ENCODE measurements at places on chromosomes 16 and 17.

- DNase-seq, result no peak
These were observed 7.8 kb upstream of the PDK2 start for GRCh38 chr17:50087246-50087911.

- DNase-seq, result peak; percentile 96
These were observed 13.4 kb downstream of the USP43 start for GRCh38 chr17:9658593-9659211.

DNA sequence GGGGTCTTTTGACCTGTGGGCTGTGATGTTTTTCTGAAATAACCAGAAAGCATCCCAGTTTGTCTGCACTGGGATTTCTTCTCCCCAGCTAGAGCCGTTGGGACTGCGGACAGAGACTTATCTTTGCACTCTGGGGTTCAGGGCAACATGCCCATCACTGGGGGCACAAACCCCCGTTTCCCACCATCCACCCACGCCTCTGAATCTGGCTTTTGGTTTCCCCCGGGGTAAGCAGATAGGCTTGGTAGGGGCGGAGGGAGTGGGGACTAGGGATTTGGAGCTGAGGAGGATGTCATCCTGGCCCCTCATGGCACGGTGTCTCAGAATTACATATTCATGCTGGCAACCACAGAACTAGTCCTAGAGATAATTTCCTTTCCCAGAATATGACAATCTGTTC lies 68.6 kb downstream of the CCDC182 start:
- no peak for DNase-seq

DNA sequence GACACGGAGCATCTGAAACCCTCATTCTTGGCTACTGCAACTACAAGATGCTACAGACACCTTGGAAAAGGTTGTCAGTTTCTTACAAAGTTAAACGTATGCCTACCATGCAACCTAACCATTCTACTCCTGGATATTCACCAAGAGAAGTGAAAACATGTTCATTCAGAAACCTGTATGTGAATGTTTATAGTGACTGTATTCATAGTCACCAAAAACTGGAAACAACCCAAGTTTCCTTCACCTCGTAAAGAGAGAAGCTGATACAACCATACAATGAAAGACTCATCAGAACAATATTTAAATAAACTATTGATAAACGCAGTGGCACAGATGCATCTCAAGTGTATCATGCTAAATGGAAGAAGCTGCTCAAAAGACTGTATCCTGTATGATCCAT lies 55.4 kb upstream of the CHMP6 start:
- no peak for DNase-seq

DNA sequence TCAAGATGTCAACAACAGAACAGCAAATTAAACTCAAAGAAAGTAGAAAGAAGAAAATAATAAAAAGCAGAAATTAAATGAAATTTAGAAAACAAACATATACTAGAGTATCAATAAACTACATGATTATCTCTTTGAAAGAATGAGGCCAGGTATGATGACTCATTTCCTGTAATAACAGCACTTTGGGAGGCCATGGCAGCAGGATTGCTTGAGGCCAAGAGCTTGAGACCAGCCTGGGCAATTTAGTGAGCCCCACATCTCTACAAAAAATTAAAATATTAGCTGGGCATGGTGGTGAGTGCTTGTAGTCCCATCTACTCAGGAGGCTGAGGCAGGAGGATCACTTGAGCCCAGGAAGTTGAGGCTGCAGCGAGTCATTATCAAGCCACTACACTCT lies 232.5 kb downstream of the RAB11FIP4 start:
- no peak for DNase-seq

- no peak for DNase-seq
These were observed 14.4 kb downstream of the NTAN1 start for GRCh38 chr16:15041271-15042004.

GRCh38 chr17:78034429-78035091 lies 76.1 kb downstream of the TNRC6C start:
- no peak for DNase-seq

DNA sequence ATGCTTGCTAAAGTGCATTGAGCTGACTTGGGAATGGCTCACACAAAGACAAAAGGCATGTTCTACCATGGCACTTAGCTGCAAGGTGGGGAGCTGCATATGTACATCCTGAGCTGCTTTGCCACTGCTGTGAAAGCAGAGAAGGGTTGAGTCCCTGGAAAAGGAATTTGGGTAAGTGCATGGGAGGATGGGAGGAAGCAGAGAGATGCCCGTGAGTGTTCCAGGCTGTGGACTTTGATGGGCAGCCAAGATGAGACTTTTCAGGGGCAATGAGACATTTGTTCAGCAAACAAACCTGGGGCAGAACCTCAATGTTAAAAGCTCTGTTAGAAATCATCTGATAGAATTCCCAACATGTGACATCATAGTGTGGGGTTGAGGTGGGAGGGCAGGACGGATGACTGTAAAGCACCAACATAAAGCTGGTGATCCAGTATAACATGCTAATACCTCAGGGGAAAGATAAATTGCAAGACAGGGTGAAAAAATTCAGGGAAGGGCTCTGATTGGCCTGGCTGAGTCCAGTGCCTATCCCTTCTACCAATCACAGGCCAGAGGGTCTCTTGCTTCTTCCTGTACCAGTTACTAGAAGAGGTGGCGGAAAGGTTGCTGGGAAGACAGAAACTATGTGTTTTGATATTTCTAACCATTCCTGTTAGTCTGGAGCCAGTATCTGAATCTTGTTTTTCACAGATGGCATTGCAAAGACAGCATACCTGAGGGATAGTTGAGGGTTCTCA lies 163.2 kb downstream of the UTP18 start:
- no peak for DNase-seq

DNA sequence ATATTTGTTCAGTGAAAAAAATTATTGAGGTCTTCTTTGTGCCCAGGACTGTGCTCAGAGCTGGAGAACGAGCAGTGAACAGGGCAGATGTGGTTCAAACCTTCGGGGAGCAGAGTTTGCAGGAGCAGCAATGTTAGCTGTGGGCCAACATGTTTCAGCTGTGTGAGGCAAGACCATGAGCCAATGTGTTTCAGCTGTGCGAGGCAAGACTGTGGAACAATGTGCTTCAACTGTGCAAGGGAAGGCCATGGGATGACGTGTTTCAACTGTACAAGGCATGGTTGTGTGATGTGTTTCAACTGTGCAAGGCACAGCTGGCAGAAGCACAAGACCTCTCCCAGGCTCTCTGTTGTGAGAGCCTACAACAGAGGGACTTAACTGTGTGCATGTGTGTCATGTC lies 35.2 kb upstream of the SDK2 start:
- DNase-seq, result no peak

GRCh38 chr16:54847609-54848008 lies 83.1 kb upstream of the IRX5 start:
- no peak for DNase-seq

GRCh38 chr16:89384282-89384681 lies 106.1 kb downstream of the ANKRD11 start:
- DNase-seq, result no peak

DNA sequence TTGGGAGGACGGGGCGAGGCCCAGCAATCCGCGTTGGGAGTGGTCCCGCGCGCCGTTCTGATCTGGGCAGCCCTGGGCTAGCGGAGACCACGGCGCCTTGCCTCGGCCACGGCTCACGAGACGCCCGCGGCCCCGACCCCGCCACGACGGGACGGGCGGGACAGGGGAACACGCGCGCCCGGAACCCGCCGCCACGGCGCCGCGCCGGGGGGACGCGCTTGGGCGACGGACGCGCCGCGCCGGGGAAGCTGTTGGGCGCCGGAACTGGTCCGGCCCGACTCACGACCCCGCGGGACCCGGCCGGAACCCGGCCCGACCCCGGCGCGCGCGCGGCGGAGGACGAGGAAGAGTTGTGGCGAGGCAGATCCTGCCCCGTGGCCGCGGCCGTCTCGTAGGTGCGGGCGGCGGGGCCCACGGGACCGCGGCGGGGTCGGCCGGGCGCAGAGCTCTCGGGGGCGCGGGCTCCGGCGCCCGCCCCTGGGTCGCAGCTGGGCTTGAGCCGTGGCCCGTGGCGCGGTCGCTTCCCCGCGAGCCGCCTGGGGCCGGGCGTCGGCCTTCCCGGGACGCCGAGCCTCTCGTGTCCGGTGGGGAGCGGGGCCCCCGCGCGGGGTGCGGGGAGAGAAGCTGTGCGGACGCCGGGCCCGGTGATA lies at the start of gene ACSF3:
Gene ACSF3 (plus strand): TSS at position 251 of the 650 bp plus-strand sequence. CDS start 6,830 bp downstream, outside the sequence.
- peak; percentile 27 for DNase-seq

DNA sequence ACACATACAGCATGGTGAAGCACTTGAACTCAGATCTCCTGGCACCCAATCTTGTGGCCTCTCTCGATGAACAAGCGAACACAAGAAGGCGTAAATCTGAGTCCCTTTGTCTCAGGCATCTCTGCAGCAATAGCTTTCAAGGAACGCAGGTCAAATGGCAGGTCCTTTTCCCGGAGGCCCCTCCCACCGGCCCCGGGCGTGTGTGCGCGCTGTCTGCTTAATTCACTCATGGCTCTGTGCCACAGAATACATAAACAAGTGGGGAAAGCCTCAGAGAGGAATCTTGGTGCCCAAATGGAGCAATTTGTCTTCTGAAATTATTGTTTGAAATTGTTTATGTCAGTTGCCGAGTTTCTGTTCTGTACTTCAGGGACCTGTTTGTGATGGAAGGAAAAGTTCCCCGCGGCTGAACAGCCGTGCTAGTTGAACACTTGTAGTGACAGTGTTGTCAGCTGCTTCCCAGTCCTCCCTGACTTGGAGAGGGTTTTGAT lies 14.8 kb downstream of the MYOCD start:
- no peak for DNase-seq

DNA sequence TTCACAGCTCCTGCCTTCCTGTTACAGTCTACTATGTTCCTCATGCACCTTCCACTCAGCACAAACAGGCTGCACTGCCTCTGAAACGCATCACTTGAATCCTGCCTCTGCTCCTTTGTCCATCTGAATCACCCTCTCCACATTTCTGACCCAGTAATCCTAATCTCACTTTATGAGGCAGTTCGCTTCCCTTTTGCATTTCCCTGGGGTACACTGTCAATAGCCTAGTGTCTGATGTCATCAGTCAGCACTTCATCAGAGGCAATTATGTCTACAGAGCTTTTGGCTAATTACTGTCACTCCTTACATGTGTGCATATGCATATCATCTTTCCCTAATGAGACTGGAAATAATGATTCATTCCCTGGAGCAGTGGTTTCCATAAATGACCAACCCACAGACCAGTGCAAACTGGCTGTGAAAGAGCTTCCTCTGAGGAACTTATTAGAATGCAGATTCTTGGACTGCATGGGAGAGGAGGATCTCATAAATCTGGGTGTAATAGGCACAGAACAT lies 23.6 kb downstream of the CA4 start:
- no peak for DNase-seq

DNA sequence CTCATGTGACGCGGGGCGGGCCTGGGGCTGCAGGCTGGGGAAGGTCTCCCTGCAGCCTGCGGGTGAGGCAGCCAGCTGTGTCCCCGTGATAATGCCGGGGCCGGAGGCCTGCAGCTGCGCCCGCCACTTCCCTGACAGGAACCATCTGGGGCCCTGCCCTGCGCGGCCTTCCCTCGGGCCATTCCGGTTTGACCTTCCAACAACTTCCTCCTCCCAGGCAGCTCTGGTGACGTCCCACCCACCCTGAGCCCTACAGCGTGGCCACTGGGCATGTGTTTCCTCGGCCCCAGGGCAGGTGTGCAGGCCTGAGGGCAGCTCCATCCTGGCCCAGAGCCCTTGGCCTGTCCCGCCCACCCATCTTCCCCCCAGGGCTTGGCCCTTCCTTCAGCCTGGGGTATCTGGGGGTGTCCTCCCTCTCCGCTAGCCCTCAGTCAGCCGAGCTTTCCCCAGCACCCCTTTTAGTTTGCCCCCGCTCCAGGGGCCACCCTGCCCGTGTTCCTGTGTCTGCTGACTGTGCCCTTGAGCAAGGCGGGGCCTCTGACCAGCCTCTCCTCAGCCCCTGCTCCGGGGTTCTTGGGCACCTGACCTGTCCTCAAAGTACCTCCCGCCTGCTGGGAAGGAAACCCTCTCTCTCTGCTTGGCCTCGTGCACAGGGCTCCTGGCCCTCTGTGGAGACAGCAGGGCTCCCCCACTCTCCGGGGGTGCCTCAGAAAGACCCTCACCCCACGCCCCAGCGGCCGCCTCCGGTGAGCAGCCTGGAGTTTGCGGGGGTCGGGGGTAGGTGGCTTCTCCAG lies at the start of gene CBFA2T3:
Gene CBFA2T3 (minus strand): TSS at position 190 of the 794 bp plus-strand sequence. CDS start 400 bp downstream, outside the sequence.
- no peak for DNase-seq

DNA sequence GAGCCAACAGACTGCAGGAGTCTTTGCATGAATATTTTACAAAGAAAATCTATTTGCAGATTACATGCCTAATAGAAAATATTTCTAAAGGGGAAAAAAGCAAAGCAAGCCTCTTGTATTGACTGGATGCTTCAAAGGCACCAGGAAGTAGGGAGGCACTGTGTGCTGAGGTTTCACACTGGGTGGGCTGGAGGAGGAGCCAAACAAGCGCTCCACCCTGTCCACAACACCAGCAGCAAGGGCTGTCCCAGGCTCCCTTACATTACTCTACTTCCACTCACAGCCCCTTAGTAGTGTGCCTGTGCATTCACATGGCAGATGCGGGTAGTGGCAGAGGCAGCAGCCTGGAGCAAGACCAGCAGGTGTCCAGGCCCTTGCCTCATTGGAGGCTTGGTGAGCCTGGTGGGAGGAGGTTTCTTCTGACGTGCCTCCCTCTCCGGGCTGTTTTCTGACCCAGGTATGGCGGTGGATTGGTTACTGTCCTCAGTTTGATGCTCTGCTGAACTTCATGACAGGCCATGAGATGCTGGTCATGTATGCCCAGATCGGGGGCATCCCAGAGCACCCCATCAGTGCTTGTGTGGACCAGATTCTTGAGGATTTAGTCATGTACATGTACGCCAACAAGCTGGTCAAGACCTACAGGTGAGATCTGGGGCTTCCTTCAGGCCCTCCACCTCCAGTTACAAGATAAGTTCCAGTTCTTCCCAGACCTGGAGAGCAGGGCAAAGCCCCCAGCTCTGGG lies 7.0 kb upstream of the CCNF start:
- DNase-seq, result no peak

DNA sequence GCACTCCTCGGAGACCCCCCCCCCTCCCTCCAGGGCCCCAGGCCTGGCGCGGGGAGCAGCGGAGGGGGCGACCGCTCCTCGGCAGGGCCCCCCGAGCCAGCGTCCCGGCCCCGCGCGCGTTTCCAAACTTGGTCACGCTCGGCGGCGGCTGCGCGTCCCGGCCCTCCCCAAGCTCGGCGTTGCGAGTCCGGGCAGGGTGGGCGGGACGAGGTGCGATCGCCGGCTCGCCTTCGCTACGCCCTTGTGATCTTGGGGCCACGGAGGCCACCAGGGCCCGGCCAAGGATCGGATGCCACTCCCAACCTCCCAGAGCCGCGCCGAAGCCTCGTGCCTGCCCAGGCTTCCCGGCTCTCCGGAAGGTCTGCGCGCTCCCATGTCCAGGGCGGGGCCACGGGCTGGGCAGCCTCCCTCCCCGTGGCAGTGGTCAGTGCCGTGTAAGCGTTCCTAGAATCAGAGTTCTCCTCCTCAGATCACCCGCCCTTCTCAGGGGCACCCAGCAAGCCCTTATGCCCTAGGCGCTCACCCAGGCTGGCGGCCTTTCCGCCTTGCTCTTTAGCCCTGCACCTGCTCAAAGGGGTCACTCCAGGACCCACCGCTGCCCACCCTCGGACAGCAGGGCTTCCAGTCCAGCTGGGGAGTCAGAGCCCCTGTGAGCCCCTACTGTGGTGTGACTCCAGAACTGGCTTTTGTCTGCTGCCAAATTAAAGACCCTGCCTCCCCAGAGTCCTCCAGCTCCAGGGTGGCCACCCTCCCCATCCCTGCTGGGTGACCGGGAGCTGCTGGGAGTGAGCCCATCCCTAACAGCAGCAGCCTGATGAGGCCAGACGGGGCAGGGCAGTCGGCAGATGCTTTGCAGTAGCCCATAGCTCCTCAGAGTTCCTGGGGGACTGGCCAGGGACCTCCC lies 12.2 kb upstream of the MRPS23 start:
- no peak for DNase-seq

All from fibroblast of skin of left biceps (primary cell).